ENCODE measurements at places on chromosomes 12 and 14.
A peak's percentile ranks its signal among the peaks of the same experiment; 100 is the strongest.

GRCh38 chr12:47407463-47408129 lies 298.2 kb downstream of the RPAP3 start:
- DNase-seq: no peak

GRCh38 chr14:33776871-33777270 lies 174.0 kb downstream of the EGLN3 start:
- no peak for DNase-seq

- no peak for DNase-seq
These were observed 117.5 kb upstream of the EVL start for GRCh38 chr14:99947695-99948094.

DNA sequence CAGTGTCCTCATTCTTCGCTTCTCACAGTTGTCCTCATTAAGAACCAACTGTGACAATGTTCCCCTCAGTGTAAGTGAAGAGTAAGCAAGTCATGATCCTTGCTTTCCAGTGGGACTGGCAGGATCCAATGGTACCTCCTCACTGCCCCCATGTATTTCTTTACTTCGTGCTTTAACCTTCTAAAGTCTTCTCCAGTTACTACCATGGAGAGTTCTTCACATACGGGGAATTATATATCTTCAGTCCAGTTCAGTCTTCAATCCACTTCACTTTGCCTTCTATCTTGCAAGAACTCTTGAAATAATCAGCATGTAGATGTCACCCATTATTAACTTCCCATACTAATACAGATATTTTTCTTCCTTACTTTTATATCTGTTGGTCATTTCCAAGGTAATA lies 381.9 kb upstream of the GARIN6 start:
- no peak for DNase-seq

DNA sequence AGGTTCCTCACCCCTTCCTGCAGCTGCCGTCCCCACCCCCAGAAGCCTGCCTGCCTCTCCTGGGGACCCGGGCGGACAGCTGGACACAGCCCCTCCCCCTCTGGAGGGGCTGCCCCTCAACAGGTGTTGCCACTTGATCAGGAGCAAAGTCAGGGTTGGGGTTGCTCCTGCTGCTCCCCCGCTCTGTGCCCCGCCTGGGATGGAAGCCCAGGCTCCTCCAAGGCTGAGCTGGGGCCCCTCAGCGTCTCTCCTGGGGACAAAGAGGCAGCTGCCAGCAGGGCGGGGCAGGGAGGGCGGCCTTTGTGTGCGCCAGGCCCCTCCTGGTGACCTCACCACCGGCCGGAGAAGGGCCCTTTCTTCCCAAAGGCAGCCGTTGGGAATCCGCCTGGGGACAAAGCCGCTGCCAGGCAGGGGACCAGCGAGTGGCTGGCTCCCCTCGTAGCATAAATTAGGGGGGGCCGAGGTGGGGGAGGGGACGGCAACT lies 13.7 kb downstream of the TRMT61A start:
- peak; percentile 64 for DNase-seq

DNA sequence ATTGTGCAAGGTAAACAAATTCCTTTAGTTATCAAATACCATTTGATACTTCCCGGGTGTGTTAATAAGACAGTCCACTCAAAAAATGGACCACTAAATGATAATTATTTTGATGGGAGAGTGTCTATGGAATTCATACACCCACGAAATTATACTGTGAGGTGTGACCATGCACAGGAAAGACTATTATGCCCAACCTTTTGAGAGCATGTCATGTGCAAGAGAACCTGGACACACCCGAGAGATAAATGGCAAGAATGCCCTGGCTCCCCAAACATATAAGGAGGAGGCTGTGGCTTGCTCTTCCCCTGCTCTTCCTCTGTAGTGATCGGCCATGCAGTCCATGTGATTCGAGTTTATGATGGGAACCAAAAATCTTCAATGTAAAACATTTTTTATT lies 119.5 kb upstream of the BCL2L14 start:
- DNase-seq: no peak

DNA sequence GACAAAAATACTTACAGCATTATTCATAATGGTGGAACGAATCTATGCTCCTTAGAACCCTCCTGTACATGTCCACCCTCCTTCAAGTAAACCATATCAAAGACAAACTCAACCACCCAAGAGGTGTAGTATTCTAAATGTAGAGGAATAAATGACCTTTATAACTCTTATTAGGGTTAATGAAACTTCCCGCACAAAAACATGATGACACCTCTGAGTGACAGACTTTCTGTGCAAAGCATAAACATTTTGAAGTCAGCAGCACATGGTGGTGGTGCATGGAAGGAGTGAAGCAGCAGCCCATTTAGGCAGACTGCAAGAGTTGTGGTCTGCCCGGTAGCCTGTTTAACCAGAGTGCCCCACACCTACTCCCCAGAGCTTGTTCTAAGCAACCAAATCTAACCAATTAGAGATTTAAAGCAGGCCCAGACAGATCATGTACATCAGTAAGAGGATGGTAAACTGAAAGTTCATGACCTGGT lies 615 bp upstream of the ASB8 start:
- DNase-seq: no peak

DNA sequence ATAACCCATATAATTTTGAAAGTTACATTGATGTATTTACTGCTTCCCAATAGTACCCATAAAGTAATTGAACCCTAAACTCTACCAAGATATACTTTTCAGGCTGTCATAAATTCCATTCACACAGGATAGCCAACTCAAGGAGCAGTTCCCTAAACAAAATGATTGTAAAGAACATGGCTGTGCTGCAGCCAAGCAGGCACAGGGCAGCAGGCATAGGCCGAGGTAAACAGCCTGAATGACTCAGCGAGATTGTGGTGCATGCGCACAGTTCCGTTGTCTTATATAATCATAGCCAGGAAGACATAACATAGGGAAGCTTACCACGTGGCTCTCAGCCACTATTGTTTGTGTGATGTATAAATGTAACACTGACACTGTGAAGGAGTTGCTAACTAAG lies 344.9 kb downstream of the FSCB start:
- no peak for DNase-seq

- DNase-seq: no peak
These were observed 24.2 kb upstream of the YAF2 start for GRCh38 chr12:42262271-42262670.

GRCh38 chr14:91374287-91374878 lies 43.2 kb downstream of the CCDC88C start:
- DNase-seq: no peak

DNA sequence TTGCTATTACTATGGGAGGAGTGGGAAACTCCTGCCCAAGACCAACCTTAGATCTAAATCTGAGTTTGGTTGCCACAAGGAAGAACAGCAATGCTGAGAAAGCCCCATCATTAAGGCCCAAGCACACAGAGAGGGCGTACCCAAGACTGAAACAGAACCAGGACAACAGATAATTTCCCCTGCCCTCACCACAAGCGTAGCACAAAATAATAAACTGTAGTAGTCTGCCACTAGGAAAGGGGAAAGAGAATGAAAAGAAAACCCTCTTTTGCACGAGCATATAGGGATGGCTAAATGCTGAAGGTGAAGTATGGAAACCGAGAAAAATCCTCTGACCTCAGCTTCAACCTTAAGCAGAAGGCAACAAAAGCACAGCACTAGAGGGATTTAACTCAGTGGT lies 76.5 kb upstream of the DHRS4 start:
- no peak for DNase-seq

- no peak for DNase-seq
These were observed 105.9 kb downstream of the ETV6 start for GRCh38 chr12:11755302-11755930.

DNA sequence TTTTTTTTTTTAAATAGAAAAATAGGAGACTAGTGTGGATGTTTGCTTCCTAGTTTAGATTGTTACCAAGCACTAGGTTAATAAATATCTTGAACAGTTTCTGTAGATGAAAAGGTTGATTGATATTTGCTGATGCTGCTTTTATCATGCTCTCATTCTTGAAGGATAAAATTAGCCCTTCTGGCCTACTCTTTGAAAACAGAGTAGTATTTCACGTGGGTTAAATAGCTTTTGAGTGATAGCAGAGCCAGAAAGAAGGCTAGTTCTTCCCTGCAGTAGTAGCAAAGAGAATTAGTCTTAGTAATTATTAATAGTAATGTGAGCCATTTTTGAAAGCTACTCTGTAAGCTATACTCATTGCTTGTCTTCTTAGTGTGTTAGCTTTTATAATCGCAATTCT lies 5.2 kb downstream of the NEDD1 start:
- no peak for DNase-seq

GRCh38 chr12:102317155-102317554 lies 119.5 kb upstream of the PMCH start:
- no peak for DNase-seq

GRCh38 chr12:14387219-14387871 lies 21.9 kb downstream of the ATF7IP start:
- DNase-seq: no peak

DNA sequence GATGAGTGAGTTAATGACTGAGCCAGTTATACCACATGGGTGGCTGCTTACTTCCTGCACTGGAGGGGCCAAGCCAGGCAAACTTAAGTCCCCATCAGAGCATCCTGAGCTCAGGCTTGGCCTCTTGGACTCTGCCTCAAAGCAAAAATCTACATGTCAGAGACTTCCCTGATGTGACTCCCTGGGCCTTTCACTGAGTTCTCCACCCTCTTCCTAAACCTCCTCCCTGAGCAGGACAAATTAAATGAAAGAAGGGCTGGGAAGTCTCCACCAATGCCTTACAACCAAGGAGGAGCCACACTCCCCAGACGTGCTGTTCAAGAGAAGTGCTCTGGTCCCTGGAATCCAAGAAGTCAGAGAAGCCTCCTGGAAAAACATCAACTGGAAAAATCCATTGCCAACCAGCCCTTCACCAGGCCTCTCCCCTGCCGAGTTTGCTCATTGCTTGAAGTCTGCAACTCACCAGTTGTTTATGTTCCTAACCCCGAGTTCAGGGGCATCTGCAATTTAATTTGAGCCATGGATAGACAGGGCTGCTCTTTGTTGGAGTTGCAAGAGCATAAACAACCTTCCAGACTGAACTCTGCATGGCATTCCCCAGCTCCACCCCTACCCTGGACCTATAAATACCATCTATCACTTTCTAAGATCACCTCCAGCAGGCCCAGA lies 160.5 kb downstream of the ANO2 start:
- no peak for DNase-seq

DNA sequence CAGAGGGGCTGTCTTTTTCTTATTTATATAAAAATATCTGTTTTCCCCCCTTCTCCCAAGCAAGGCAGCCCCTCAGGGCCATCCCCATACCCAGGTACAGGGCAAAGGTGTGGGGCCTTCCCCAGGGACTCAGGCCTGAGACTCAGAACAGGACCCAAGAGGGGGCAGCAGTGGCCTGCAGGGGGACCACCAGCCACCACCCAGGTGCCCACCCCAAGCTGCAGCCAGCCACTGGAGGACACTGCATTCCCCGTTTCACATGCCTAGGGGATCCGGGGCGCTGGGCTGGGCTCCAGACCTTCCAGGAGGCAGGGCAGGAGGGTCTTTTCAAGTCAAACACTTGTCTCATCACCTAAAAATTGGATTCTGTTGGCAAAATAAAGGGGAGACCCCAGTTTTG lies 83.3 kb downstream of the SCARB1 start:
- DNase-seq: no peak

- no peak for DNase-seq
These were observed 18.6 kb downstream of the PSMC1 start for GRCh38 chr14:90274808-90275457.

DNA sequence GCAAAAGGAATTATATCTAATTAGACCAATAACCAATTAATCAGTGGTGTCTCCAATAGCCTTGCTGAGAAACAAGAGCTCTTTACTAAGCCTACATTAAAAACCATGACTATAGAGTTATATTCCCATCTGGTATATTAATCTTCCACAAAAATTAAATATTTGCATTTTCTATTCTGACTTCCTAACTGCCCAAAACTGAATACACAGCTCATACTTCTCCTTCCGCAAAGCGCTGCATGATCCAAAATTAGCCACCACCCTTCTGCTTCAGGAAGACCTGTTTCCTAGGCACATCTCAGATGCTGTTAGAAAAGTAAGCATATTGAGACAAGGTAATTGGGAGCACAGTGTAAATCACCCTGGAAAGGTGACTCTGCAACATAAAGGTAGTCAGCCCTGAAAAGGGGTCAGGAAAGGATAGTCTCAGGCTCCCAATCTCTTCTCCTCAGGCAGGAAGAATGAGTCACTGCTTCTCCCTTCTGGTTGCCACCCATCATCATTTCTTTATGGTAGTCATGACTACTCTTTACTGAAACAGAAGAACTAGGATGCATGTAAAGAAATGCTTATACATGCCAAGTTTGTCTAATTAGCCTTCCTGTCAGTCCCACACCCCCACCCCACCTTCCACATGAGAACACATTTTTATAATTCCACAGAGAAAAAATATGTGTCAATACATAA lies 54.3 kb downstream of the PLCZ1 start:
- no peak for DNase-seq

DNA sequence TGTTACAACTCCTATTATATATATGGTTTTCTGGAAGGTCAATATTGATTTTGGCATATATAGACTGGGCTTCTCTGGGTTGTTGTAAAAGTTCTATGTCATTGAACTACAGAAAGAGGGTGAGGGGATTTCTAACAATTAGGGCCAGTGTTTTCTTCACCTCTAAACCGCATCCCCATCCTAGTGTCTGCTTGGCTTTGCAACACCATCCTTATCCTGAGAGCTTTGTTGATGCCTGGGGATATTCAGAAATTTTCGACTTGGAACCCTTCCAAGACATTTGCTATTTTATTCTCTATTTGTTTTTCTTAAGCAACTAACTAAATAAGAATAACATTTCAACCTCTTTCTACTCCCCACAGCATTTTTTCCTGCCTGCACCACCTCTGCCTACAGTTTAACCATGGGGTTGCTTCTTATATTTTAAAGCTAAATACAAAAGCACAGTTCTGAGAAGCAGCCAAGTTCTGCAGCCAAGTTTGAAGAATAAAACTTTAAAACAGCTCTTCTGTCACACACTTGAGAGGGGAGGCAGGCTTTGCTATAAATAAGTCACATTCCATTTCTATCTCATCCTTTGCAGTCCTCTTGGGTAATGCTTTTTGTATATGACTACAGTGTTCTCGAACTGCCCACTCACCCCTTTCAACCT lies 53.4 kb downstream of the RGS6 start:
- DNase-seq: no peak

DNA sequence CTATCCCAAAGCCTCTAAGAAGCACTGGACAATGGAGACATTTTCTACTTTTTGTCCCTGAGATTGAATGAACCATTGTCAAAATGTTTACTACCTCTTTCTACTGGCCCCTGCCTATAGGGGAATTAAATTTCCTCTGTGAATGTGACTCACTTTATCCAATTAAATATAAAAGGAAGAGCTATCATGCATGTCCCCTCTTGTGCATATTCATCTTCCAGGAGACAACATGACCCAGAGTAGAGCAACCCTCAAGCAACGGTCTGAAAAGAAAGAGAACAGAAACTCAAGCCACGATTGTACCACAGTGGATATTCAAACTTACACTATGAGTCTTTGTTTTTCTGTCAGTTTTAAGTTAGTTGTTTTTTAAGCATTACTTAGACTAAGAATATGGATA lies 938.4 kb upstream of the ATXN7L3B start:
- DNase-seq: no peak

GRCh38 chr14:95814363-95815225 lies 62.0 kb upstream of the TUNAR start:
- no peak for DNase-seq

Measured in NCI-H524 treated with DMSO at 0.1 percent for 48 hours (cell line).